ENCODE measurements at places on chromosomes 12 and 14.
A peak's percentile ranks its signal among the peaks of the same experiment; 100 is the strongest.

DNA sequence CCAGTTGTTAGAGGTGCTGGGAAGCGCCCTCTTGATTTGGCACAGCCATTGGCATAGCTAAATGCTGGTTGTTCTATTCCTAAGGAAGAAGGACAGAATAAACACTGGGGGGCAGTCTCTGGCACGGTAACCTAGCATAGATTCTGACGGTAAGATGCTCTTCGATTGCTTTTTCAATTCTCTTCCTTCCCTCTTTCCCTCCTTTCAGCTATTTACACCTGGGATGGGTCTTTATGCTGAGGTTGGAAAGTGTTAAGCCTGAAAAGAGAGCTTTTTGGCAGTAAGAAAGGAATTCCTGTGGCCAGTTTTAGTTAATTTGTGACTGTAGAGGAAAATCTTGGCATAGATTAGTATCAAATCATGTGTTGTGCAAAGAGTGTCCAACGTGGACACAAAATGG lies 162.8 kb downstream of the SNAPC1 start:
- no peak for DNase-seq

DNA sequence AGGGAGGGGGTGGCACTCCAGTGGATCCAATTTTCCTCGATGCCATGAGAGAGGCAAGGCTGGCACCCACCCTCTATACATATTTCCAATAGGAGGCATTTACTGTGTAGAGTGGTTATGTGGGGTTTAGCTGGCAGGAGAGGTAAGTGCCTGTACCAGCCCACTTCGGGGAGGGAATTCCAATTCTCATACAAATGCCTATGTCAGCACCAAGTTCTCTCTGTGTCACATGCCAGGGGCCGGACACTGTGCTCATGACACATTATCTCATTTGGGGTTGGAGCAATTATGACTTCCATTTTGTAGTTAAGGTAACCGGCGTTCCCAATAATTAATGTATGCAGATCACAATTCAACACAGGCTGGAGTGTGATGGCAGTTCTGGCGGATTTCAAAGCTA lies 284.3 kb downstream of the KSR2 start:
- DNase-seq: no peak

- DNase-seq: no peak
These were observed 67.2 kb upstream of the TMEM263 start for GRCh38 chr12:106888348-106888970.

GRCh38 chr12:112905451-112906089 lies 1.2 kb upstream of the OAS1 start:
- no peak for DNase-seq

DNA sequence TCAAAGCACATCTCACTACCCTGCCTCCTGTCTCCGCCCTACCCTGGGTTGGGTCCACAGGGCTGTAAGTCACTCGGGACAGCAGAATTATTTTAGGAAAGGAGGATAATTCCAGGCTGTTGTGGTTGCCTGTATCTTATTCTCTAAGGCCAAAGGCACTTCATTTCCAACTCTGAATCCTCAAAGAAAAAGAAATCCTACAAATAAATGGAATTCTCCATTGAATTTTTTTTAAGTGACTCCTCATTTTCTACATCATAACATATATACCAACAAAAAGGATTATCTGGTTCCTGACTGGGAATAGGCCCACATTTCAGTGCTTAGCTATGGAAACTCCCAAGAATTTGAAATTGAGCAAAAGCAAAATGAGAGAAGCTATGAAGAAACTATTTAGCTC lies 186.4 kb downstream of the ITPR2 start:
- no peak for DNase-seq

- DNase-seq: no peak
These were observed 38.2 kb upstream of the GSG1 start for GRCh38 chr12:13141686-13142085.

GRCh38 chr14:76126076-76126475 lies 25.6 kb upstream of the GPATCH2L start:
- no peak for DNase-seq

DNA sequence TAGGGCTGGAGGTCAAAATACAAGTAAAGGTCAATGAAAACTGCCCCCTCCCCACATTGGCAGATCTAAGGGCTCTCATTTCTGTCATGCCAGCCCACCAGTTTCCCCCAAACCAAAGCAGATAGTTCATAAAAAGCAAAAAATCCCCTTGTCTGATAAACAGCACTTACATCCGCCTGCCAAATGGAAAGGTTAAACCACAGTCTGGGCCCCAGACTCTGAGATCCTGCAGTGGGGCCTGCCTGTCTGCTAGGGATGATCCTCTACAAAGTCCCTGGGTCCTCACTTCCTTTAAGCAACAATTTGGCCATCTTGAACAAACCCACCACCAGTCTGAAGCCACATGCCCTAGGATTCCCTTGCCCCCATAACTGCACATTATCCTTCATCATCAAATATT lies 9.7 kb upstream of the RPS26 start:
- DNase-seq: no peak

- DNase-seq: no peak
These were observed 143.8 kb downstream of the ADGRD1 start for GRCh38 chr12:131097202-131098177.

DNA sequence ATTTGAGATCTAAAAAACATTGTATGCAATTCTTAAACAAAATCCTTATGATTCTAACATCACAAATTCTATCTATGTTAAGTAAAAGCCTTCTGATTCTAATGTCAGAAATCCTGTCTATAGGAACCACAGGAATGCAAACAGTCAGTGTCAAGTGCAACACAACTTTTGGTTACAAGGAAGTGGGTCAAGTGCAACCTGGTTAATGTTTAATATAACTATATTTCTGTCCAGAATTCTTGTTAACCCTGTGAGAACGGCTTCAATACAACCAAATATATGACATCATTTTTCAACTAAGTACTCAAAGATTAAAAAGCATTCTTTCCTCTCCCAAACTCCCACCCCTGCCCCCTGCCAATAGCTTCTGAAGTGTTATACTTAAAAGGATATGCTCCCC lies 107.9 kb upstream of the PLEKHA5 start:
- no peak for DNase-seq

DNA sequence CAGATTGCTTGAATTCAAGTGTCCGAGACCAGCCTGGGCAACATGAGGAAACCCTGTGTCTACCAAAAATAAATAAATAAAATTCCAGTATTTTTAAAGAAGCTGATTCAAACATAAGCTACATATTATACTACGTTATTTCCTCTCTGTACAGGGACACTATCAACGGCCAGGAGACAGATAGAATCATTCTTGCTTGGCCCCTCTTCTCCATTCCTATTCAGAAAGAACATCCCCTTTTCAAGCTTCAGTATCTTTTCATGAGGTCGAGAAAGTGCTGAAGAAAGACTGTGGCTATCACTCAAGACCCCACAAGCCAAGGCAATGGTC lies 314 bp upstream of the DHRS7 start:
- no peak for DNase-seq

- DNase-seq: no peak
These were observed 70.4 kb upstream of the USP44 start for GRCh38 chr12:95621725-95622124.

DNA sequence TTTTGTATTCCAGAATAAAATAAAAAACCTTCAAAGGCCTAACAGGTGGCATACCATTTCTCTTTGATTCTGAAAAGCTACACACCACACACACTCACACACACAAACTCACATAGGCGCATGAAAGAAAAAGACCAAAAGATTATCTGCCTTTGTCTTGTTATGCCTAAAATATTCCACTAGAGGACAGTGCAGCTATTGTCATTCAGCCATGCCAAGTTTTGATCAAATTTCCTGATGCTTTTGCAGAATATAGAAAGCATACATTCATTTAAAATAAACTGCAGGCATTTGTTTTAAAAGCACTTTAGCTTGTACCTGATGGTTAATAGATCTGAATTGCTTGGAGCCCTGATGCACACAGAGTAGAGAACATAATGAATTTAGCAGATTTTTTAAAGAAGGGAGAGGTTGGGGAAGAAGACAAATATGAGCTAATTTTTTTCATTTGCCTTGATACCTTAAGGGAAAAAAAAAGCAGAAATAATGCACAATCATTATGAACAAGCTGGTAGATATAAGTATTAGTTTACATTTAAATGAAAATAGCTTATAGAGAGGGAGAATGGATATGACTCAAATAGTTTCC lies 1766.9 kb upstream of the SEL1L start:
- DNase-seq: peak; percentile 69

- no peak for DNase-seq
These were observed 7.2 kb downstream of the NAV3 start for GRCh38 chr12:77837876-77838291.

- no peak for DNase-seq
These were observed 139.2 kb downstream of the DUSP6 start for GRCh38 chr12:89213139-89213538.

DNA sequence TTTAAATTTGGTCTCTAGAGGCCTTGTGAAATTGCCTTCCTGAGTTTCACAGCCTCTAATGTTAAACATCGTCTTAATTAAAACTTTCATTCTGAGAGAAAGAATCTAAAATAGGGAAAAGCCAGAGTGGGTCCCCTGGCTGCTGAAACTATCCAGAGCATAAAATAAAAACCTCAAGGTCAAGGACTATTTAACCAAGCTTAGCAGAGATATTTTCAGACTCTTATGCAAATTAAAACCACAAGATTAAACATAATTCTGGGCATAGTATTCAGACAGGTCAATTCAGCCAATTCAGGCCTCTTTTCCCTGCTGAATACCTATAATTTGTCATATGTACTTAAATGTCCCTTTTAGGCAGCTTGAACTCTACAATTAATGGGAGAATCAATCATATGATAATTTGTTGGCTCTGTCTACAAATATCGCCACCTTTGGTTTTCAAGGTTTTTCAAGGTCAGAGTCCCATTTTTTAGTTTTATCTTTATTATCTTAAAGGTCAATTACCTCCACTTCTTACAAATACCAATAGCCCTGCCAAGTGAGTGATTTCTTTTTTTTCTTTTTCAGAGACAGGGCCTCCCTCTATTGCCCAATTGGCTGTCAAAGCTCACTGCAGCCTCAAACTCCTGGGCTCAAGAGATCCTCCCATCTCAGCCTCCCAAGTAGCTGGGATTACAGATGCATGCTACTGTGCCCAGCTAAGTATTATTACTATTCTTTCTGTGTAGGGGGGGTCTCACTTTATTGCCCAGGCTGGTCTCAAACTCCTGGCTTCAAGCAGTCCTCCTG lies 257.1 kb downstream of the PHLDA1 start:
- no peak for DNase-seq

- no peak for DNase-seq
These were observed 192.9 kb upstream of the OR4E1 start for GRCh38 chr14:21866479-21866878.

- peak; percentile 53 for DNase-seq
These were observed 1.5 kb downstream of the WNK1 start for GRCh38 chr12:753611-754472.

- DNase-seq: no peak
These were observed 11.1 kb upstream of the LGALS3 start for GRCh38 chr14:55117803-55118441.

- DNase-seq: no peak
These were observed 283.0 kb upstream of the RTL1 start for GRCh38 chr14:101186544-101186943.

GRCh38 chr14:68824517-68825347 lies 31.9 kb upstream of the ZFP36L1 start:
- peak; percentile 48 for DNase-seq

- DNase-seq: no peak
These were observed 164.7 kb downstream of the ADCK1 start for GRCh38 chr14:77964586-77964985.

DNA sequence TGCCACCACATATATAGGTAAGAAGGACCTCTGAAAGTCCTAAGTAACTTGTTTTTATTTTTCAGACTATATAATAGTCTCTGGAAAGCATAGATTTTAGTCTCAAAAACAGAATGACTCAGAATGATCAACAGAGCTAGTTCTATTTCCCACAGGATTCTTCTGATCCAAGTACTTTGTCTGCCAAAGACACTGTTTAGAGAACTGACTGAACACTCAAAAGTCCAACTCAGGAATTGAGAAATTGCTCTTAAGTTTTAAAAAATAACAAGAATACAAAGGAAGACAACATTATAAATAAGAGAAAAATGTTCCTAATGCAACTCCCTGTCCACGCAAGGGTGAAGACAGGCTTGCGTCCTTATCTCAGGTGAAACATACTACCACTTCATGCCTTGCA lies 29.0 kb downstream of the LGMN start:
- DNase-seq: no peak

GRCh38 chr12:9758119-9758518 lies 2.6 kb downstream of the CD69 start:
- DNase-seq: no peak

DNA sequence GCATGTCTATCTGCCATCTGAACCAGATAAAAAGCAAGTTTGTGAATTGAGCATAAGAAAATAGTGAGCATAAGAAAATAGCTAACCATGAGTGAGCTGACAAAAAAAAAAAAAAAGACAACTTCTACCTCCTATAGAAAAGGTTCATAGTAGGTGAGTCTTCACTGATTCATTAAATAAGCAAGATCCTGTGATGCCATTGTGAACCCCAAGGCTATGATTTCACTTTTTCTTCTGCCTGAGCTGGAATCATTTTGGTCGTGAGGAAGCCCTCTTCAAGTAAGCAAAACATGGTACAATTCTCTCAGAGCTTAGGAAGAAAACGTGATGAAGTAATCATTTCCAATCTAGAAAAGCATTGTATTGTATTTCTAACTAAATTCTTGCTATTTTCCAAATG lies 1.2 kb downstream of the PIK3C2G start:
- no peak for DNase-seq

DNA sequence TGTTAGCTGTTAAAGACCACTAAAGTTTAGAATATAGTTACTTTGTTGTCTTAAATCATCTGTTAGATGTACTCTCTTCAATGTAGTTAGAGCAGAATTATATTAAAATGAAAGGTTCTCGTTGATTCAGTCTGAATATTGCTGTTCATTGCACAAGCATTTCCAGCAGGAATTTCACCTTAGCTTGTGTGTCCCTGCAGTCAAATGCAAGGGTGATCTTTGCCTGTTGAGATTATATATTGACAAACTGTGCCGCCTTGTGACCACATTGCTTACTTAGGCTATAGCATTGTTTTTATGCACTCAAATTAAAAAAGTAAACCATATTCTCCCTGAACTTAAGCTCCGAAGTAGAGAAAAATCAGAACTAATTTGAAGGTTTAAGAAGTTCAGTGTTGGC lies 39.5 kb downstream of the ATP2A2 start:
- DNase-seq: no peak

DNA sequence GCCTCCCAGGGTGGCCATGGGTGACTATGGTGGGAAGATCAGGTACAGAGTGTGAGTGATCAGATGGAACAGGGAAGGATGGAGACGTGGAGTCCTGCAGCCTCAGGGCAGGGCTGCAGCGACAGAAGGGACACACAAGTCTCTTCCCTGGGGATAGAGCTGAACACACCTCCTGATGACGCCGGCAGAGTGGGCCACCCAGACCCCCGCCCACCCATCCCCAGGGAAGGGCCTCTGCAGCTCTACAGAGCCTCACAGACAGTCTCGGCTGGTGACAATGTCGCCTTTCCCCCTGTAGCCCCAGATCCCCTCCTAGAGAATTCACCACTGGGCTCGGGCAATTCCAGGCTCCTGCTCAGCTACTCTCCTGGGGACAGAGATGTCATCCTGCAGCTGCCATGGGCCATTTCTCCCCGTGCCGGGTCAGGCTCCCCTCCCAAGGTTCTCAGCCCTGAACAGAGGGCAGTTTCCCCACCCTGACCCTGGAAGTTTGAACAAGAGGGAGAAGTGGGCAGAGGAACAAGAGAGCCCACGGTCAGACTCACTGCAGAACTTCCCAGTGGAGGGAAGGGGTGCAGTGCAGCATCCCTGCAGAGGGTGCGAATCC lies 115.7 kb downstream of the NCOR2 start:
- no peak for DNase-seq
